ENCODE measurements at places on chromosomes 13 and 19.

GRCh38 chr19:57934820-57935665 is at the start of gene ZNF418:
TSS of gene ZNF418 (minus strand) at chr19:57935402. CDS start at chr19:57933822, 1,580 bp downstream.
- peak; percentile 70 for DNase-seq

GRCh38 chr19:57708641-57709361 is at the start of gene ZNF154:
TSS of gene ZNF154 (minus strand) at chr19:57709204. CDS start at chr19:57708971, 233 bp downstream.
- no peak for DNase-seq

DNA sequence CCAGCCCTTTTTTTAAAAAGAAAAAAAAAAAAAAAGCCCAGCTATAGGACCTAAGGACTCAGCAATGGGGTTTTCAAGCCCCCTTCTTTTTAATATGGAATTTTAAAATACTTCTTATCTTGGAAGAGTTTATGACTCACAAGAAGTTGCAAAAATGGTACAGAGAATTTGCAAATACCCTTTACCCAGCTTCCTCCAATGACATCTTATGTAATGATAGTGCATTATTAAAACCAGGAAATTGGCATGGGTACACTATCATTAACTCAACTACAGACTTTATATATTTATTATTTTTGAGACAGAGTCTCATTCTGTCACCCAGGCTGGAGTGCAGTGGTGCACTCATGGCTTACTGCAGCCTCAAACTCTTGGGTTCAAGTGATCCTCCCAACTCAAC is 16.1 kb downstream of the TMEM38A start:
- DNase-seq: peak; percentile 76

- DNase-seq: no peak
Observed at GRCh38 chr19:927780-928401, 2.1 kb downstream of the ARID3A start.

DNA sequence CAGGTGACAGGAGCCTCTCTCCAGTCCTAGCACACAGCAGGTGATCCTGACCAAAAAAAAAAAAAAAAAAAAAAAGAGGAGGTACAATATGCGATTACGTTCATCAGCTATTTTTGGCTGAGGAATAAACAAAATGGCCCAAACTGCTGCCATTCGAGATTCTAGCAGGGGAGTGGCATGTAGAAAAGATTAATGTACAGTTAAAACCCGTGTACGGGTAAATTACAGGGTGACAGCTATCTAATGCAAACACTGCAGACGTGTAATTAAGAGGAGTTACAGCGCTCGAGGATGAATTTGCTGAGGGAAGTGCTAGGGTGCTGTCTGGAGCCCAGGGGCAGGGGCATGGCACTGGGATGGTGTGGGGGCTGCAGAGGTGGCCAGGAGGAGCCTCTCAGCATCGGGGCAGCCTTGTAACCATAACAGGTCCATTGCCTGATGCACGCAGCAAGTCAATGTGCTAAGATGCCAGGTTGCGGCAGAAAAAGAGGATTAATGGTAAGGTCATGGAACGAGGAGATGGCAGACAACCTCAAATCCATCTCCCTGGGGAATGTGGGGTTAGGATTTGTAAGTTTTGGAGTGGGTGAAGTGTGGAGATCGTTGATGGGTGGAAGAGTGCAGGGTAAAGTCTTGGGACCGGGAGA is 17.4 kb downstream of the CHST8 start:
- DNase-seq: no peak

DNA sequence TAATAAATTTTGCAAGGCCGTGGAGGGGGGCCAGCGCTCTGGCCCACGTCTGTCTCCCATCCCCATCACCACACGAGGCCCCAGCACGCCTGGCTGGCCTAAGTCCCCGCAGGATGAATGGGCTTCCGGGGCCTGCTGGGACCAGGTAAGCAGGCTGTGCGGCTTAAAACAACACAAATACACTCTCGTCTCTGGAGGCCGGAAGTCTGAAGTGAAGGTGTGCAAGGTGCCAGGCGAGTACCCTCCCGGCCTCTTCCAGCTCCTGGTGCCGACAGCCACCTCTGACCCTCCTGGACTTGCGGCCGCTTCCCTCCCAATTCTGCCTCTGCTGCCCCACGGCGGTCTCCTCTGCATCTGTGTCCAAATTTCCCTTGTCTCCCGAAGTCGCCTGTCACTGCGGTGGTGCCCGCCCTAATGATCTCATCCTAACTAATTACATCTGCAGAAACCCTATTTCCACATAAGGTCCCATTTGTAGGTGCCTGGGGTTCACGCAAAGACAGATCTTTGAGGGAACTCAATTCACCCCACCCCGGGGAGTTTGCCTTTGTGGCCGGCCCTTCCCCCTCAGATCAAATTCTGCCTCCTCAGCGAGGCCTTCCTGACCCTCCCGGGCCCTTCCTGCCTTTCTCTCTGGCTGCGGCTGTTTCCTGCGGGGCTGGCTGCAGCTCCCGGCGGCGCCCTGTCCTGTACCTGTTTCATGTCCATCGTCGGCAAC is 8.1 kb upstream of the PTBP1 start:
- peak; percentile 62 for DNase-seq

GRCh38 chr13:75800545-75800944 is 164.4 kb downstream of the LMO7 start:
- no peak for DNase-seq

DNA sequence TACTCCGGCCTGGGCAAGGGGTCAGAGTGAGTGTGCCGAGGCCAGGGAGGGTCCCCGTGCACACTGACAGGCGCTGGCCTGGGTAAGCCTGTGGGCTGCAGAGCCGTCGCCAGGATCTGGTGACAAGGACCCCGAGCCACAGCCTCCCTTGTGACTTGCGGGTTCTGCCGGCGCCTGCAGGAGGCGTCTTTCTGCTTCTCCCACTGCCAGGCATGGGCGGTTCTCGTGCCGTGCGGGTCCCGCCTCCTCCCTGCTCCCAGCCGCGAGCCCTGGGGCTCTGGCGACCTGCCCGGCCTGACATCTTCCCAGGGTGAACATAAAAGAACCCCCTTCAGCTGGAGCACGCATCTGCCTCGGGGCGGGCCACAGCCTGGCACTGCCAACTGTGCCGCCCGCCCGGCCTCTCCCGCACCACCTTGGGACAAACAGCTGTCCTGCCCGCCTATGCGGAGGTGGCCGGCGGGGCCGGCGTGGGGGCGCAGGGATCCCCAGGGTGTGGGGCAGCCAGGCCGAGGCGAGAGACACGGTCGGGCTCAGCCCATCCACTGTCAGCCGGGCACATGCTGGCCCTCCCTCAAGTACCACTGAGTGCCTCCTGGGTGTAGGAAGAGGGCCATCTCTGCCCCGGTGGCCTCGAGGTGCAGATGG is 1.5 kb upstream of the HCN2 start:
- DNase-seq: peak; percentile 55

DNA sequence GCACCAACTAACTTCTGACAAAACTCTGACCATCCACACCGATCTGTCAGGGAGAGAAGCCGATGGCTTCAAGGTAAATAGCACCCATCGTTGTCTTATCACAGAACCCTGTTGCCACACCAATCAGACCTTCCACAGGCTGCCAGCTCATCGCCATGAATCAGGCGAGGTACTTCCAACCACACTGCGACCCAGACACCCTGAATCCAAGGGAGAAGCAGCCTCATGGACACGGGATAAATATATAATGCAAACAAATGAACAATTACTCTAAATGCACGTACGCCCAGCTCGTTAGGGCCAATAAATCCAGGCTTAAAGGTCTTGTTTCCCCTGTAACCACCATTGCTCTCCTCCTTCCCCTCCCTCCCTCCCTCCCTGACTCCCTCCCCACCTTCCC is 20.8 kb downstream of the RANBP3 start:
- DNase-seq: no peak

- no peak for DNase-seq
Observed at GRCh38 chr13:50838031-50838430, 5.5 kb downstream of the DLEU7 start.

GRCh38 chr13:89163096-89163495 is 1491.9 kb downstream of the SLITRK5 start:
- no peak for DNase-seq

DNA sequence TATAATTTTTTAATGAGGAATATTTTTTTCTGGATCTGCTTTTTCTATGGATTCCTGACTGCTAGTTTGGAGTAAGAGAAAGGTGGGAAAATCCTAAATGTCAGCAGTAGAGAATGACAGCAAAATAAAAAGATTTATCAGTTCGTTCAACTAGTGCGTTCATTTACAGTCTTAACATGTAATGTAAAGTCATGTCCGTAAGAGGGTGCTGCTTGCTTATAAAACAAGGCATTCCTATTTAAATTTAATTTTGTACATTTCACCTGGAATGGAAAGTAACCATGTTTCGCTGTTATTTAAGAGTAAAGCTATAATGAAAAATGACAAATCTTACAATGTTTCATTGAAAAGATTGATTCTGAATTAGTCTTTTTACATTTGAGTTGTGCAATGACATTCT is 76.6 kb downstream of the ZMYM2 start:
- no peak for DNase-seq

GRCh38 chr13:59201841-59202240 is 961.9 kb downstream of the DIAPH3 start:
- no peak for DNase-seq

- no peak for DNase-seq
Observed at GRCh38 chr19:4365791-4366665, 22.7 kb downstream of the MPND start.

DNA sequence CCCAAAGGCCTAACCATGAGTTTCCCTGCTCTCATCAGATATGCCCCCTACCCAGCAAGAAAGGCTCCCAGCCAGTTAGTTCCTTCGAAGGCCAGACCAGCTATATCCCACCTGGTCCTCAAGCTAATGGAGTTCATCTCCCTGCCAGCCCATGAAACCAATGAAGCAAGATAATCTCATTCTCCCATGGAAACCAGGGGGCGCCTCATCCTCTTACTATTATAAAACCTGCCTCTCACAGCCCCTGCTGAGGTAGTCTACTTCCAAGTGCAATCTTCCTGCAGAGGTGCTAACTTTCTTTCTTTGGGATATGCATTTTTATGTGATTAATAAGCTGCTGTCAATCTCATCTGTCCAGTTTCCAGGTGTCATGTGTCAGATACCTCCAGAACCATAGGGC is 34.0 kb upstream of the ZNF573 start:
- DNase-seq: no peak

DNA sequence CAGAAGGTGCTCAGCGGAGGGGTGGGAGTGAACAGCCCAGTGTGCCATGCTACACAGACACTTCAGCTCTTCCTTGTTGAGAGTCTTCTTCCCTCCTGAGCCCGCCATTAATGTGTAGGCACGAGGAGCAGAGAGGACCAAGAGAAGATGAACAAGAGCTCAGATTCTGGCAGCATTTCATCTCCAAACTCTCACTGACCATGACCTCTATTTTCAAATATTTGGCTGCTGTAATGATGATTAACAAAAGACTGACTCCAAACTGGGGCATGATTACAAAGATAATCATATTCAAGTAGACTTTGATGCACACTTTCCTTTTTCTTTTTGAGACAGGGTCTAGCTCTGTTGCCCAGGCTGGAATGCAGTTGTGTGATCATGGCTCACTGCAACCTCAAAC is 236.5 kb downstream of the DCLK1 start:
- DNase-seq: no peak

GRCh38 chr13:48398450-48399095 is 14.3 kb downstream of the LPAR6 start:
- DNase-seq: no peak

- DNase-seq: no peak
Observed at GRCh38 chr13:32284927-32285632, 30.1 kb downstream of the ZAR1L start.

DNA sequence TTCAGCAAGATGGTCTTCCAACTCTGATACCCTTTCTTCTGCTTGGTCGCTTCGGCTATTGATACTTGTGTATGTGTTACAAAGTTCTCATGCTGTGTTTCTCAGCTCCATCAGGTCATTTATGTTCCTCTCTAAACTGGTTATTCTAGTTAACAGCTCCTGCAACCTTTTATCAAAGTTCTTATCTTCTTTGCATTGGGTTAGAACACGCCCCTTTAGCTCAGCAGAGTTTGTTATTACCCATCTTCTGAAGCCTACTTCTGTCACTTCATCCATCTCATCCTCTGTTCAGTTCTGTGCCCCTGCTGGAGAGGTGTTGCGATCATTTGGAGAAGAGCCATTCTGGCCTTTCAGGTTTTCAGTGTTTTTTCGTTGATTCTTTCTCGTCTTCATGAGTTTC is 18.7 kb downstream of the ACOD1 start:
- DNase-seq: no peak

DNA sequence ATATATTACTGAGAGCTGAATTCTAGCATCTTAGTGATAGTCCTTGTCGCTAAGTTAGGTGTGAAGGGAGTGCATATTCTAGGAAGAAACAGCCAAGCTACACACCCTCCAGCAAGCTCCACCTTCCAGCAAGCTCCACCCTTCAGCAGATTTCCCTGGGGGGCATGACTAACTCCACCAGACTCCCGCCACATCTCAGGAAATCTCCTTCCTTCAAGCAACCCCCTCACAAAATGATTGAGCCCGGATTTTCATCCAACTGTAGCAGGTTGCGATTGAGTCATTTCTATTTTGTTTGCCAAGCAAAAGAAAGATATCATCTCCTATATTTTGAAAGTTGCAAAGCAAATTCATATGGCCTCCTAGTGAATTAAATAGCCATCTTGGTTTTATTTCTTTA is 162.1 kb upstream of the TMTC4 start:
- DNase-seq: no peak

GRCh38 chr19:3249408-3249807 is 24.9 kb downstream of the CELF5 start:
- peak; percentile 6 for DNase-seq

- DNase-seq: no peak
Observed at GRCh38 chr19:1053176-1054101, 13.5 kb upstream of the ARHGAP45 start.

DNA sequence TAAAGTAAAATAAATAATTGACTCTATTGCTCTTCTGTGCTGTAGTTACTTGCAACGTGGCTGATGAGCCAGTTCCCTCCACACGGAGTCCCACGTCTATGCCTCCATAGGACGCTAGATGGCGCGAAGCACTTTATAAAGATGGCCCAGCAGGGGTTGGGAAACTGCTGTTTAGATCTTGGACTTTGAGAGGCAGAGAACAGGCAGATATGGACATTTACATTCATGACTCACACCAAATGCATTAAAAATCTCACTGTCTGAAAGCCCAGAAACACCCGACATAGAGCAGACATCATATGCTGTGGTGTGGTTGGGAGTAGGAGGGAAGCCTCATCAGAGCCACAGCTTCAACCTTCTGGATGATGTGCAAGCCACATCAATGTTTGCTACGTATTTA is 643.1 kb upstream of the ARGLU1 start:
- DNase-seq: peak; percentile 56

- no peak for DNase-seq
Observed at GRCh38 chr13:38417241-38417640, 67.6 kb downstream of the UFM1 start.

DNA sequence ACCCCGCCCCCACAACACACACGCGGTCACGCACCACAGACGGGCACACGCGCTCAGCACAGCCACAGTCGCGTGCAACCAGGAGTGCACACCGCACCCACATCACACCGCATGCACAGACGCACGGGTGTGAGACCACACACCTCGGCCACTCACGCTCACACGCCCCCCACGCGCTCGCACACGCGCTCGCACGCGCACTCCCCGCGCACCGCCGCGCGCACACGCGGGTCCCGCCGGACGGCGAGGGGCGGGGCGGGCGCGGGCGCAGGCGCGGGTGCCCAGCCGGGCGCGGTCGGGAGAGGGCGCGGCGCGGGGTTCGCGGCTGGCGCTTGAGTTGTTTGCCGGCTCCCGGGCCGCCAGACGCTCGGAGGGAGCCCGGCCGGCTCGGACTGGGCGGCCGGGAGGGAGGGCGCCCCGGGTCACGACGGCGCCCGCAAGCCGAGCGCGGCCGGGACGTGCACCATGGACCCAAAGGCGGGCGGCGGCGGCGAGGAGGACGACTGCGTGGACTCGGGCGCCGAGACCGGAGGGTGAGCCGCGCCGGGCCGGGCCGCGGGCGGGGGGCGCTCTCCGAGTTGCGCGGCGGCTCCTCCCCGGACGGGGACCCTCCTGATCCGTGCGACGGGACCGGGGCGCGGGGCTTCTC is at the start of gene FAM124A:
Gene FAM124A, plus strand, starts transcription at position 362 of the 649 bp plus-strand sequence. Its CDS starts 104 bp downstream, at position 466.
- peak; percentile 65 for DNase-seq

Data from inflammatory macrophage treated with lipopolysaccharide for 4 hours (primary cell).